ENCODE measurements at places on chromosomes 2 and 18.

- no peak for DNase-seq
These were observed 146.3 kb upstream of the APCDD1 start for GRCh38 chr18:10308154-10308553.

- no peak for DNase-seq
These were observed 172.9 kb upstream of the CCDC150 start for GRCh38 chr2:196466581-196466980.

- no peak for DNase-seq
These were observed 49.9 kb downstream of the LYPD1 start for GRCh38 chr2:132620115-132620514.

DNA sequence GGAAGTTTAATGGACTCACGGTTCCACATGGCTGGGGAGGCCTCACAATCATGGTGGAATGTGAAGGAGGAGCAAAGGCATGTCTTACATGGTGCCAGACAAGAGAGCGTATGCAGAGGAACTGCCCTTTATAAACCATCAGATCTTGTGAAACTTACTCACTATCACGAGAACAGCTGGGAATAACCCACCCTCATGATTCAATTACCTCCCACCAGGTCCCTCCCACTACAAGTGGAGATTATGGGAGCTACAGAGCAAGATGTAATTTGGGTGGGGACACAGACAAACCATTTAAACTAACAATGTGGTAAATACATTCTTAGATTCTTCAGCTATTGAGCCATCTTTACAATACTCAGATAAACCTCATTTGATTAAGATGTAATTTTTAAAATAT, 176.1 kb downstream of the SH3BP4 start:
- DNase-seq = no peak

GRCh38 chr18:11520536-11520935, 88.9 kb upstream of the SLC35G4 start:
- no peak for DNase-seq

DNA sequence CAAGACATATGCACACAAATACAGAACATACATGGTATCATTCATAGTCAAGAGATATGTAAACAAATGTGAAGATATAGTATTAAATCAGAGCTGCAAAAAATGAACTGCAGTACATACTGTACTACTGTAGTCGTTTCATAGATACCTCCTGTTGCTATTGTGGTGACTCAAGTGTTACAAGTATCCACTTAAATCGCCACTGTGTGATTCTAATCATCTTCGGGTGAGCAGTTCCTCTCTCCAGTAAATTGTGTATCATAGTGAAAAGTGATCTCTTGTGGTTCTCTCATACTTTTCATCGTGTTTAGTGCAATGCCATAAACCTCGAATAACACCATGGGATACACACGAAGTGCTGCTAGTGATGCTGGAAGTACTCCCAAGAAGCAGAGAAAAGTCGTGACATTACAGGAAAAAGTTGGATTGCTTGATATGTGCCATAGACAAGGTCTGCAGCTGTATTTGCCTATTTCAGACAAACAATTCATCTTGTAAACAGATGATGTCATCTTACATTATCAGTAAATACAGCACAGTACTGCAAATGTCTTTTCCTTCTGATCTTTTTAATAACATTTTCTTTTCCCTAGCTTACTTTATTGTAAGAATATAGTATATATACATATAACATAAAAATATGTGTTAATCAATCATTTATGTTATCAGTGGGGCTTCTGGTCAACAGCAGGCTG, 222.2 kb downstream of the BCL11A start:
- DNase-seq = no peak

DNA sequence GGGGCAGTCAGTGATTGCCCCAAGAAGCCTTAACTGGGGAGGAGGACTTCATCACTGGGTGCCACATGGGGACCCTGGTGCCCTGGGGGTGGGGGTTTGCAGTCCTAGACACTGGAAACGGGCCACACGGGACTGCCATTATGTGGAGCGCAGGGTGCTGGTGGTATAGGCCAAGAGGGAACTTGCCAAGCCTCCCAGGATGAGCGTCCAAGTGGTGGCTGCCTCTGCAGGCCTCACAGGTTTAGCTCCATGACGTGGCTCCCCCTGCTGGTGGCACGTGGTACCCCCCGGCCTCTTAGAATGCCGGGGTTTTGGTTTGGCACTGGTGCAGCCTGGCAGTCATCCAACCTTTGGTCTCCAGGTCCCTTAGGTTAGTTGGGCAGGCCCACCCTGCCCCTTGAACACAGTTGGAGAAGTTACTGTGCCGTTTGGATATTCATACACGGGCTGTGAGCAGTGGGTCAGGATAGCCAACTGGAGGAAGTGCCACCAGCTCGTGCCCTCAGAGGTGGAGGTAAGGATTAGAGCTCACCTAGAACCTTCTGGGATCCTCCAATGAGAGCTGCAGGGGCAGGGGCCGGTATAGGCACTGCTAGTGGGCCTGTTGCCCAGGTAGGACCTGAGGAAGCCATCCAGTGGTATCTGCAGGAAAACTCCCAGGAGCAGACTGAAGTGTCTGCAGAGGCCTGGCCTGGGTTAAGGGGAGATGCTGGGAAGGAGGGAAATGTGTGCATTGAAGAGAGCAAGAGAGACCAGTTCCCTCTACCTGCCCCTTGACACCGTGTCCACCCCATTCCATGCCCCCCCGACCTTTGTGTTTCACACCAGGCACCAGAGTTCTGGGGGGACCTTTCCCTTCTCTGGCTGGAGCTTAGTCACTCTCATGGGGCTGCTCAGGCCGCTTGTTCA, 5.7 kb downstream of the PTMA start:
- DNase-seq = peak; percentile 86

- DNase-seq = no peak
These were observed 2.7 kb upstream of the DCC start for GRCh38 chr18:52337276-52337675.

- no peak for DNase-seq
These were observed 350.9 kb upstream of the CDH20 start for GRCh38 chr18:60982329-60982695.

DNA sequence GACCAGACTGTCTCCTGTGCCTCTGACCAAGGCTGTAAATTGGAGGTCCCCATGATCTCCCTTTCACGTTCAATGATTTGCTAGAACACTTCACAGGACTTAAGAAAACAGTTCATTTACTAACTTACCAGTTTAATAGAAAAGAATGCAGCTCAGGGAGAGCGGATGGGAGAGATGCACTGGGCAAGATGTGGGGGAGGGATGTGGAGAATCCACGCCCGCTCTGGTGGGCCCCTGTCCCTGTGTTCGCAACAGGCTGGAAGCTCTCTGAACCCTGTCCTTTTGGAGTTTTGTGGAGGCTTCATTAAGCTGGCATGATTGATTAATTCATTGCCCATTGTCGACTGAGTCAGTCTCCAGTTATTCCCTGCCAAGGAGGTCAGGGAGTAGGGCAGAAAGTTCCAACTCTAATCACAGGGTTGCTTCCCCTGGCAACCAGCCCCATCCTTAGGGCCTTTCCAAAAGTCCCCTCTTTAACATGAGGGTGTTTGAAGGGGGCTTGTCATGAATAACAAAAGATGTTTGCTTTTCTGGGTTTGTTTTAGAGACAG, 257.1 kb downstream of the ACKR3 start:
- no peak for DNase-seq

GRCh38 chr2:205744074-205744591, 61.8 kb downstream of the NRP2 start:
- DNase-seq = no peak

DNA sequence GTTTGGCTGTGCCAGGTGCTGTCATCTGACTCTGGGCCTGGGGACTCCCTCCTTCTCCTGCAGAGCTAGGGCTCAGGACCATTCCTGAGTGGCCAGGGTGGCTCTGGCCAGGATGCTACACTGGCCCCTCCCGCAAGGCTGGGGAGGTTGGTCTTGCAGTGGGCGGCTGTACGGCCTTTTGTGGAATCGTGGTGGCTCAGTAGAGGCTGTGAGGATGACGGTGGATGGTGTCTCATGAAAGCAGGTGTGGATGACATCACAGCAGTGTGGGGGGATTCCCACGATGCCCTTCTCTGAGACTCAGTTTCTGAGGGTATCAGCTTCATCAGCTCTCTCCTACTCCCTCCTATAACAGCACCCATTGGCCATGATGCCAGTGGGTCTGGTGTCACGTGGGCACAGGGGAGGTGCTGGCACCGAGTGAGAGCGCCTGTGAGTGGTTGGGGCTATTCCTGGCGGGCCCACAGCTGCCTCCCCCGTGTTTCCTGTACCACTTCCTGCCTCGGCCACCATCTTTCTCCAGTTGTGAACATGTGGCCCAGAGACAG, 144.2 kb upstream of the HDAC4 start:
- peak; percentile 28 for DNase-seq

GRCh38 chr2:228673876-228674554, 492.5 kb upstream of the SPHKAP start:
- DNase-seq = no peak

DNA sequence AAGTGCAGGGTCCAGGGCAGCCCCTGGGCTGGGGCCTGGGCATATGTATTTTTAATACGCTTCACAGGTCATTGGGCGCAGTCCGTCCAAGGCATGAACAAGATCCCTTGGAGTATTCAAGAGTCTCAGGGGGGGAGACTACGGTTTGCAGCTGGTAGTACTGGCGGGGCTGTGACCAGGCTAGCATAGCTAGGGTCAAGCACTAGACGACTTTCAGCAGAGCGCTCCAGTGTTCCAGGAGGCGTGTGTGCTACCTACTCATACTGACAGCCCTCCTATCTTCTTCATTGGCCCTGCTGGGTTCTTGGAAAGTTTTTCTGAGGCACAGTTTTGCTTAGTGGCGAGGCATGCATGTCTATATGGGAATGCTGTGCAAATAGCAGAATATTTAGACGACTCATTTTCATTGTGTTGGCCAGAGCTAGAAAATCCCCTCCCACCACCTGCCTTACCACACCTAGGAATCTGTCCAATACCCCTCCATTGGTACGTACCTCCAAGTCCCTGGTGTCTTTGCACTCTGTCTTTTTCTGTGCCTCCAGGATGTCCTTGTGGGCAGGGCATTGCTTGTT, 68.2 kb downstream of the GLI2 start:
- no peak for DNase-seq

DNA sequence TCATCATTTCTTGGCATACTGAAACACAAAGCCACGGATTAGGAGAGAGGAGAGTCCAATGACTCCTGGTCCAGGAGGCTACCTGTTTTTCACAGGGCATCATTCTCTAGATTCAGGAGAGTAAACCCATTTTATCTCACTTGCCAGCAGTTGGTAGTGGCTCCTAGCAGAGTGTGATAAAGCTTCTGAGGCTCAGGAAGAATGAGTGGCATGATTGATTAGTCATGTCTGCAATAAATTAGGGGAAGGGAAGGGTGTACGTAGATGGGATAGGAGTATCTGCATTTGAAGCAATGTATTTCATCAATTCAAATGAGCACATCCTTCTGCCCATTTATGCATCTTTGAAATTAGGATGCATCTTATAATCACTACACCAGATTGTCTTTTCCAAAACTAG, 31.1 kb upstream of the PNO1 start:
- no peak for DNase-seq

DNA sequence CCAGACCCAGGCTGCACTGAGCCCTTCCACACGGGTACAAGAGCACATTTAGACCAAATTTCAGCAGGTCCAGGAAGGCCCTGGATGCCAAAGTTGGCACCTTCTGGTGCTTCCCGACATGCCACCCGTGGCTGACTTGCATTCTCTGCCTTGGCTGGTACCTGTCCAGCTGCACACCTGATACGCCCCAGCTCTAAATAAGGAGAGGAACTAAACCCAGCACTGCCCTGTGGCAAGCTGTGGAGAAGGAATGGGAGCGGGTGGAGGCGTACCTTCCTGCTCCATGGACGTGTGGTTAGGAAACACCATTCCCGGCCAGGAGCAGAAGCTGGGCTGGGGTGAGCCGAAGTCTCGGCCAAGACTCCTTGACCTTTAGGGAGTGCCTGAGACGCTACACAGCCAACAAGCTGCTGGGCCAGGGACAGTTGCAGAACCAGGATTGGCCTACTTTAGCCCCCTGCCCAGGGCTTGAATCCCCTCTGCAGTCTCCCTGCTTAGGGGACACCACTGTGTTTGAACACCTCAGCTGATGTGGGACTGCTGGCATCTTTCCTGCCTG, 86.5 kb upstream of the TAF1B start:
- peak; percentile 87 for DNase-seq

- DNase-seq = no peak
These were observed 73.1 kb downstream of the HDAC4 start for GRCh38 chr2:239327536-239328350.

DNA sequence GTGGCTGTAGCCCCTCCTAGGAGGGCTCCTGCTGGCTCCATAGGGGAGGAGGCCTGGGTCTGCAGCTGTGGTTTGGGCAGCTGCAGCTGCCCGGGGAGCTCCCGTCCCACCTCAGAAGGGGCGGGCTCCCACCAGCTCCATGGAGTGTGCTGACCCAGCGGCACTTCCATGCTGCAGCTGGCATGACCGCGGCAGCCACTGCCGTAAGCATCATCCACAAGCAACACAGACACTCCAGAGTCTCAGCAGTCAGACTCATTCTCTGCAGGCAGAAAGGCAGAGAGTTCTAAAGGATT, 660.1 kb upstream of the RAB6C start:
- no peak for DNase-seq

GRCh38 chr18:61896757-61897156, 4.0 kb upstream of the RNF152 start:
- DNase-seq = peak; percentile 85

- DNase-seq = no peak
These were observed 14.4 kb upstream of the GPR17 start for GRCh38 chr2:127631541-127631996.

DNA sequence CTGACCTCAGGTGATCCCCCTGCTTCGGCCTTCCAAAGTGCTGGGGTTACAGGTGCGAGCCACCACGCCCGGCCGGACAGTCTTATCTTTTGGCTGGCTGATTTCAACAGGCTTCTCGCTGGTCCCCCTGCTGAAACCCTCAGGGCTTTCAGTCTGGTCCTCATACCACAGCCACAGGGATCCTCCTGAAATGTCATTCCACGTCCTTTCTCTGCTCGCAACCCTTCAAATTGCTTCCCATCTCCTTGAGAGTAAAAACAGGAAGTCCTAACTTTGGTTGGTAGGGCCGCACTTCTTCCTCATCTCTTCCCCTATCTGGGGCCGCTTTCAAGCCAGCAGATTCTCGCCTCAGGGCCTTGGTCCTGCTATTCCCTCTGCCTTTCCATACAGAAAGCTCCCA, 1.4 kb upstream of the CAB39 start:
- no peak for DNase-seq
